ENCODE measurements at places on chromosomes 7 and 10.

- DNase-seq = no peak
These were observed 15.6 kb downstream of the SORCS1 start for GRCh38 chr10:107148906-107149305.

DNA sequence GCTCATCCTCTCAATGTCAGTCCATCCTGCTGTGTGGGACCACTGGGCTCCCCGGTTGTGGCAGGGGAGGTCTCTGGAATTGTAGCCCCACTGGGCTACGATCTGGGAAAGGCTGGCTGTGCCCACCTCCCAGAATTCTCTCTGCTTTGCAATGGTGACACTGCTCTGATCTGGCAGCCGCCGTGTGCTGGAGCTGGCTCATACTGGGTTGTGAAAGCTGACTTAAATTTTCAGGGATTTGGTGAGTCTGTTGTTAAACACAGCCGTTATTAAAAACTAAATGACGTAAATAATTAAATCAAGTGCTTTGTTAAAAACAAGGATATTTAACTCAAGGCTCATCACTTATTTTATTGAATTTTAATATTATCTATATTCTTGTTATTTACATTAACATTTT is 160.0 kb downstream of the TAX1BP1 start:
- DNase-seq = no peak

GRCh38 chr10:37712489-37713131 is 144.8 kb downstream of the ZNF248 start:
- no peak for DNase-seq

DNA sequence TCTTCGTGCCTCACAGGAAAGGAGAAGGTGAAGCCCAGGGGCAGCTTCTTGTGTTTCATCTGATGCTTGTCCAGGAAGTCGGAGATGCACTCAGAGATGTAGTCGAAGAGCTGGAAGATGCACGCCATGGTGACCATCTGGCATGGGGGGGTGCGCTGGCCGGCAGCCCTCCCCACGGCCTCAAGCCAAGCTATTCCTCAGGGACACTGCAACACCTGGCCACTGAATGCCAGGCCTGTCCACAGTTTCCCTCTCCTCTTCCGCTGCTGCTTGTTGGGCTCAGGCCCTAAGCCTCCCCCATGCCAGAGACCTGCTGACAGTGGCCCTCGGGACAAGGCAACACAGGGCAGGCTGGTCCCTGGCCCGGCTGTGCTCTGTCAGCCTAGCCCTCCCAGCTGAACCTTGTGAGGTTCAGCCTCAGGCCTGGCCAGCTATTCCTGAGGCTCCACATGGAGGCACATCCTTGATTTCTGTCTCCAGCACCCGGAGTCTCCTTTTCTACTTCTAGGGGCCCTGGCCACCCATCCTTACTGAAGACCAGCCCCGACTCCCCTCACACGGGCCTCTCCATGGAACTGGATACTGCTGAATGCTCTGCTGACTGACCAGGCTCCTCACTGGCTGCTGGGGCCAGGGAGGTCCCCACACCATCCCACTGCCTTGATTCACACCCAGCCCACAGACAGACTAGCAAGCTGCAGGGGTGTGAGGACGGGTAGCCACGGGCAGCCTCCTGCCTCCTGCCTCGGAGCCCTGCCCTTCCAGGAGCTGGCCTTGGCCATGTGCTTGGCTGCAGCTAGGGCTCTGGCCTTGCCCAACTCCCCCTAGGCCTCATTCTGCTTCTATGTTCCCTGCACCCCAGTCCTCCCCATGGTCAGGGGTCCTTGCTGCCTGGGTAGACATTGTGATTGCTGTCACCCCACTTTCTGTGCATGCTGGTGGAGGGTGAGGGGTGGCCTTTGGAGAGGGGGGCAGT is 10.1 kb upstream of the MYL7 start:
- no peak for DNase-seq

DNA sequence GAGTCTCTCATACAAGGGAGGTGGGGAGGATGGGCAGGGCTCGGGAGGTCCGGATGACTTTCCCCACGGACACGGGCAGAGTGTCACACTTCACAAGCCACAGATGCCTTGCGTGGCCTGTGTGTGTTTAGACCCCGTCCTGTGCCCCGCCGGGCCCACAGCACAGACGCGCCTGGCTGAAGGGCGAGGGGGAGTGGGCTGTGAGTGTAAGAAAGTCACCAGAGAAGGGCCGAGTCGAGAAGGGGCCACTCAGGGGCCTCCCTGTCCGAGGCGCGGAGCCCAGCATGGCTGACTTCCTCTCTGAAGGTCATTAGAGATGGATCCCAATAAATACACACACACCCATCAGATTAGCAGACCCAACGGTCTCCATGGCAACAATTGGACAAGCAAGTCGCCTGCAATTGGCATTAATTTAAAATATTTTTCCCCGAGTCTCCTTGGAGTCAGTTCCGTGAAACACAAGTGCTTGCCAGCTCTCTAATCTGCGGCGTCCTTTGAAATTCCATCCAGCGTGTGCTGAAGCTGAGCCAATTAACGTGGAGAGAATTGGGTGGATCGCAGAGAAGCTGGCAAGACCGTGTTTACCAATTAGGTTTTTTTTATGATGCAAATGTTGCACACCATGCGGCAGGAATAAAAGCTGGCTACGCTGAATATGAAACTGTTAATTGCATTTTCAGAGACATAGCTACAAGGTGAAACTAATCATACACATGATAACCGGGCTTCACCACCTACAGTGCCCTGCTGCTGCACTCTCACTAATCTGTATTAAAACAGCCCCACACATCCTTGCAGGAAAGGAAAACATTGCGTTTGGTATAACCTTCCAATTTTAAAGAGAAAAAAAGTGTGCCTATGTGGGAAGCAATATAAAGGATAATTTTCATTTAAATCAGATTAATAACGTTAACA is 571.2 kb downstream of the PTPRN2 start:
- no peak for DNase-seq

- no peak for DNase-seq
These were observed 2.5 kb downstream of the PNLIPRP1 start for GRCh38 chr10:116593139-116593740.

Measured in nucleus accumbens (tissue), 56 donors.